ENCODE measurements at places on chromosomes 2 and 18.

DNA sequence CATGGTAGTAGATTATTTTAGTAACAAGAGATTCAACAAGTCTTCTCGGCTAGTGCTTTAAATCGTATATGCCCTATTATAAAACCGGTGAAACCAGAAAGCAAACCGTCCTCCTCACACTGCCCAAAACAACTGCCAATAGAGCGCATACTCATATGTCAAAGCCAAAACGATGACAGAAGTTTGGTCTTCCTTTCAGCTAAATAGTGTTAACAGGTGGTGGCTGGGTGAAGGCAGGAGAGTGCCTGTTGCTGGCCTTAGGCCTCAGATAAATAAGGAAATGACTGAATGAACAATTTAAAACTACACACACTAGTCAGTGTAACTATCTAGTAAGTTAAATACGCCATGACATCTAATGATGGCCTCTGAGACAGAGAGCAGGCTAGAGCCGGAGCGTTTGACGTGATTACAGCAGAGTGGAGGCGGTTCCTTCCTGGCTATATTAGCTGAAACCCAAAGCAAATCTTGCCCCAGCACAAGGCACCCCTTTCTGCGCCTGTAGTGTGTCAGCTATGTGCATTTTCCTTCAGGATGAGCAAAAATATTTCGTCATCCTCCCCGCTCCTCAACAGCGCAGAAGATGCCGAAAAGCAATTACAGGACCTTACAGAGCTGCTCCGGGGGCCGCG, 1.6 kb downstream of the LONRF2 start:
- H3K27me3 ChIP-seq: peaks cover 63% of the 10 kb centered on the region
- DNase-seq: no peak
- H3K27ac ChIP-seq: no peak overlapping the region
- H3K4me1 ChIP-seq: no peaks in the 10 kb centered on the region
- H3K36me3 ChIP-seq: peaks cover 2% of the 10 kb centered on the region

- no peak for DNase-seq
- no peak overlapping the region for H3K4me3 ChIP-seq
- no peaks in the 10 kb centered on the region for H3K36me3 ChIP-seq
- no peaks in the 10 kb centered on the region for H3K4me1 ChIP-seq
Measured at GRCh38 chr2:133888107-133888506, 319.8 kb upstream of the NCKAP5 start.

DNA sequence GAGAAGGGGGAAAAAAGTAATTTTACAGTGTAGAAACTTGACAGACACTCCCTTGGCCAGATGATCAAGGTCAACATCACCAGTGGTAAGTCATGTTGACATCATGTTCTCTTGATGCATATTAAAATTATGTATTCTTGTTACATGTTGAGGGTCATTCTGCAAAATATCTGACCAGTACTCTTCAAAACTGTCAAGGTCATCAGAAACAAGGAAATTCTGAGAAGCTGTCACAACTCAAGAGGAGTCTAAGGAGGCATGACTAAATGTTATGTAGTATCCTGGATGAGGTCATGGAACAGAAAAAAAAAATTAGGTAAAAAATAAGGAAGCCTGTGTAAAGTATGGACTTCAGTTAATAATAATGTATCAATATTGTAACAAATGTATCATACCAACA, 6.3 kb downstream of the SGPP2 start:
- no peaks in the 10 kb centered on the region for H3K36me3 ChIP-seq
- H3K27ac ChIP-seq: no peak overlapping the region
- DNase-seq: no peak
- H3K4me3 ChIP-seq: no peak overlapping the region

DNA sequence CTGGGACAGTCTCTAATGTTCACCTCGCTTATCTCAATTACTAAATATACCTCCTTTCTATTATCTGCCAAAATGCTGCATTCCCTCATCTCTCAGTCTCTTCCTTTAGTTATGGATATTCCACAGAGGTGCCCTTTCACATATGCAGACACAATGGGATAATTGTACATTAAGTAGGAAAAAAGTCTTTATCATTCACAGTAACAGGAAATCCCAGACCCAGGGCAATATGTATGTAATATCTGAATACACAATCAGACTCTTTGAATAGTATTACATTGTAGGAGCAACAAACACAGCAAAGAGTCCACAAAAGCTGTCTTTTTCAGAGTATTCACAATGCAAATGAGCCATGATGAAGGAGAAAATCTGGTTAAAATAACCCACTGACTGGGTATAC, 1399.0 kb upstream of the ZEB2 start:
- H3K36me3 ChIP-seq: no peaks in the 10 kb centered on the region
- H3K27ac ChIP-seq: no peak overlapping the region
- no peak for DNase-seq
- H3K4me1 ChIP-seq: no peaks in the 10 kb centered on the region
- no peak overlapping the region for H3K4me3 ChIP-seq

DNA sequence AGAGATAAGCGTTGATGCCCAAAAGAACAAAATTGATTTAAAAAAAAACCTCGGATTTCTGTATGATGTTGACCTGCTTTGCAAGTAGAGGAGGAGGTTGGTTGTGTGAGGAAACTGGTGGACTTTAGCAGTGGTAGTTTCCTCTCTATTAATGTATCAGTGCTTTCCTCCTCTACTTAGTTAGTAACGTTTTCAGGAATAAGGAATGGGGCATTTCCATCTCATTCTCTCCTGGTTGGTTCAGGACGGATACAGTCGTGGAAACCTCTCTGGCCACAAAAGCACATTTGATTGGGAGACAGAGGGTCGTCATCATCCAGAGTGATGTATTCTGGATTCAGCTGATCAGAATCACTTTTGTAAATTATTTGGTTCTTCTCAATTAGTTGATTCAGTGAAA, 1.5 kb downstream of the FHOD3 start:
- DNase-seq: no peak
- no peak overlapping the region for H3K27ac ChIP-seq
- no peaks in the 10 kb centered on the region for H3K36me3 ChIP-seq
- peaks cover 39% of the 10 kb centered on the region for H3K27me3 ChIP-seq
- H3K4me3 ChIP-seq: no peak overlapping the region

DNA sequence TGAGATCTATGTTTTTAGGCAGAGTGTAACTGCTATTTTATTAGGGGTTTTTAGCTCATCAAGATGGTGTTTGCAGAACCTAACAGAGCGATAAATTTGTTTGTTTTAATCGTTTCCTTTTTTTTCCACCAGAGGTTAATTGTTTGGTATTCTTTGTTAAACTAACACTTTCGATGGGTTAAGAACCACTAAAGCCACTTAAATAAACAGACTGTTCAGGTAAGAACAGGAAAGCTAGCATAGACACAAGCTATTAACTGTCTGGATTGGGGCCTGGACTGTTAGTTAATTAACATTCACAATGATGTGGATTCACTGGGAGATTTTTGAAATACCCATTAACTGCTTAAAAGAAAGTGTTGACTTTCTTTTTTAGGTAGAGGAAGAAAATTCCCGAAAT, 209.0 kb upstream of the COPS8 start:
- no peak overlapping the region for H3K4me3 ChIP-seq
- no peak for DNase-seq
- H3K36me3 ChIP-seq: no peaks in the 10 kb centered on the region
- H3K27me3 ChIP-seq: peaks cover 2% of the 10 kb centered on the region
- no peak overlapping the region for H3K27ac ChIP-seq

Measured in activated CD4-positive, alpha-beta T cell treated with anti-CD3 and anti-CD28 coated beads, Interleukin-2, amount 10 ng/mL, durations not matched to agents 7 days and 5 days (primary cell).